ENCODE measurements at places on chromosomes 5 and 9.

DNA sequence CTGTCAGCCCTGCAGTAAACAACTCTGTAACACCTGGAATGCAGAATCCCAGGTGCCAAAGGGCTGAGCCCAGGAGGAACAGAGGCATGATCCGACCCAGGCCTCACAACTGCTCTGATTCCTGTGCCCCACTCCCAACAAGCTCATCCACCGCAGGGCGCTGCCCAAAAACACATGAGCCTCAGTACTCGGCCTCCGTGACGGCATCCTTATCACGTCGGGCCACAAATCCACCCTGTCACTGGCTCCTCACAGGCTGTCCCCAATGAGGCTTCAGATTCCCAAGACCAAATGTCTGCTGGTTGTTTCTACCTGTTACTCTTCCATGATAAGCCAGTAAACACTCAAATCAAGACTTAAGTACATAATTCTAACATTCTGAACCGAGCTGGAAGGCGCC, 15.2 kb downstream of the QSOX2 start:
- DNase-seq, result no peak

DNA sequence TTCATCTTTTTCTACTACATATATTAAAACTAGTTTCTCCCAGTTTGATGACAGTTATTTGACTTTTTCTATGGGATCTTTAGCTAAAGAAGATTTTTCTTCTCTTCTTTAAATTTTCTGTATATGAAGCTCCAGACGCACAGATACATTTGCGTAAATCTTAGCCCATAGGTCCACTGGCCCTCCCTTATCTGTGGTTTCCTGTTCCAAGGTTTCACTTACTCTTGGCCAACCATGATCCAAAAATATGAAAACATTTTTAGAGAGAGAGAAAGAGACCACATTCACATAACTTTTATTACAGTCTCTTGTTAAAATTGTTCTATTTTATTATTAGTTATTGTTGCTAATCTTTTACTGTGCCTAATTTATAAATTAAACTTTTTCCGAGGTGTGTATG, 270.2 kb upstream of the DAPK1 start:
- no peak for DNase-seq

DNA sequence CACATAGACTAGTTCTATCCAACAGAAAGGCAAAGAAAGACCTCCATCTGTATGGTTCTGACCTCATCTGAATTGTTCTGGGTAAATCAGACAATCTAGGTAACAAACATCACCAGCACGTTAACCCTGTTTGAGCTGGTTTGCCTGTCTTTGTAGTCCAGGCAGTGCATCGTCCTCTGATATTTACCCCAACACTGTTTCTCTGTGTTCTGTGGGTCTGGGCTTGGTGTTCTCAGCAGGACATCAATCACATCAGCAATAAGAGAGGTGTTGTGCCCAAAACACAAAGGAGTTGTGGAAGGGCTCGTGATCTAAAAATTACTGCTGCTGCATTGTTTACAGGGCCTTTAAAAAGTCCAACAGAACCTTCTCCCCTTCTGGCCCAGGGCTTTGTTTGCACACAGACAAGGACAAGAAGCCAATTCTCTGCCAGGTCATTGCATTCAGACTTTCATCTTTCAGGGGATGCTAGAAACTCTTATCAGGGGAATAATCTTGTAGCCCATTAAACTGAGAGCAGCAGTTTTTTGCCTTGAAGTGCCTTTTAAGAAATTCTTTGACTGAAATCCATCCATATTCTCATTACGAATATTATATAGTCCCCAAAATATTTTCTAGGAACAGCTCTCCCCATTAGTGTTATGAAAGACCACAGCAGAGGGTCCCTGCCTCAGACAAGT, 30.5 kb upstream of the MAP1B start:
- no peak for DNase-seq

DNA sequence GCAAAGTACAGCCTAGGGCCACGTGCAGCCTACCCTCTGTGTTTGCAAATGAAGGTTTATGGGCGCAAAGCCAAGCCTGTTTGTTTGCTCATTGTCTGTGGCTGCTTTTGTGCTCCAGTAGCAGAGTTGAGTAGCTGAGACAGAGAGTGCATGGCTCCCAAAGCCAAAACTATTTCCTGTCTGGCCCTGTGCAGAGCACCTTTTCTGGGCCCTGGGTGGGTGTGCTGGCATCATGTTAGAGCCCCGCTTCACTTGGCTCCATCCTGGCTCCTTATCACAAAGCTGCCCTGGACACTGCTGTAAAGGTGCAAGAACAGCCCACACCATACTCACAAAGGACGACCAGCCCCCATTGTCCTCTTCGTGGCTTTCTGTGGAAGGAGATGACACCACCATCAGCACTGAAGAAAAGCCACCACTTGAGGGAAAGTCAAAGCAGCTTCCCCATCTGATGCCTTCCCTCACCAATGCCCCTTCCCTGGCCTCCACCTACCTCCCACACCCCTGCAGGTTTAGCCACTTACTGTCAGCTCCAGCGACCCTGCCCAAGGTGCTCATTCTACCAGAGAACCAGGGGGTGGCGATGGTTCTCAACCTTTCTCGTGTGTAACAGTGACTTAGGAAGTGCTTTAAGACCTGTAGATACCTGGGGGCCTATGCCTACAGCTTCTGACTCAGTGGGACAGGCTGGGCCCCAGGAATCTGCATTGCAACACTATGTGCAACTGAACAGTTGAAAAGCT, 23.4 kb downstream of the LCP2 start:
- DNase-seq, result peak; percentile 25

DNA sequence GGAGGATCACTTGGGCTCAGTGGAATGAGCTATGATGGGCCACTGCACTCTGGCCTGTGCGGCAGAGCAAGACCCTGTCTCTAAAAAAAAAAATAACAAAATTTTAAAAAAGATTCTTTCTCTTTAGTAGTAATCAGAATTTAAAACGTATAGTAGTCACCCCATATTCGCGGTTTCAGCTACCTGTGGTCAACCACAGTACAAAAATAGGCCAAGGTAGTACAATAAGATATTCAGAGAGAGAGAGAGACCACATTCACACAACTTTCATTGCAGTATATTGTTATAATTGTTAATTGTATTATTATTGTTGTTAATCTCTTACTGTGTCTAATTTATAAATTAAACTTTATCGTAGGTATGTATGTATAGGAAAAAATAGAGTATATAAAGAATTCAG, 18.7 kb downstream of the INIP start:
- no peak for DNase-seq

GRCh38 chr5:88964831-88965230, 81.8 kb upstream of the MEF2C start:
- peak; percentile 94 for DNase-seq

- no peak for DNase-seq
Observed at GRCh38 chr9:36358486-36358885, 41.6 kb downstream of the RNF38 start.

DNA sequence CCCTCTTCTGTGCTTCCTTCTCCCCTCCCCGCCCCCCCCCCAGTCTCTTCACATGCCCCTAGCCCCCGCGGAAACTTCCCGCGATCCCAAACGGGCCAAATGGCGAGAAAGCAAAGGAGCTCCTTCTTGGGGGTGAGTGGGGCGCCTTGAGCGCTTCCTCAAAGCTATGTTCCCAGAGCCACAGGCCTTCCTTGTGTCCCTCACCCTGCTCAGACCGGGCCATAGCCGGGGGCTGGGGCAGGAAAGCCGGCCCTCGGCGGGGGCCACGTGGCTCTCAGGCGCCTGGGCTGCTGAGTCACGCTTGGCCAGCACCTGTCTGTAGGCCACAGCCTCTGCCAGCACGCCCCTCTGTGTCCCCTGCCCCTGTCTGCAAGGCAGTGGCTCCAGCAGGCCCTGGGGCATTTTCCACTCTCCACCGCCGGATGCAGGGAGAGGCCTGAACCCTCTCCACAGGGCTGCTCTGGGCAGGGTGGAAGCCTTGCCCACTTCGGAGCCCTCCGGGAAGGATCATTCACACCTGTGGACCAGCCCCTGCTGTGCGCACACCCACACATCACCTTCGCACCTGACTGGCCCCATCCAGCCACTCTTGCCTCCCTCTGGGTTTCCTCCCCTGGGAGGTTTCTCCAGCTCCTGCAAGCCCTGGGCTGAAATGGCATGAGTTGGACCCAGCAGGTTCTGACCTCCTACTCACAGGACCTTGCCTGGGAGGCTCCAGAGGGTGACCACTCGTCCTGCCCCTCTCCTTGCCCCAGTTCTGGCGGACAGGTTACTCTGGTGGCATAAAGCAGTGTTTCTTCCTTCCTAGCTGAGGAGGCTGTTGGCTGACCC, 1.2 kb upstream of the SQSTM1 start:
- peak; percentile 64 for DNase-seq

- peak; percentile 34 for DNase-seq
Observed at GRCh38 chr5:147223343-147223742, 11.5 kb upstream of the STK32A start.

DNA sequence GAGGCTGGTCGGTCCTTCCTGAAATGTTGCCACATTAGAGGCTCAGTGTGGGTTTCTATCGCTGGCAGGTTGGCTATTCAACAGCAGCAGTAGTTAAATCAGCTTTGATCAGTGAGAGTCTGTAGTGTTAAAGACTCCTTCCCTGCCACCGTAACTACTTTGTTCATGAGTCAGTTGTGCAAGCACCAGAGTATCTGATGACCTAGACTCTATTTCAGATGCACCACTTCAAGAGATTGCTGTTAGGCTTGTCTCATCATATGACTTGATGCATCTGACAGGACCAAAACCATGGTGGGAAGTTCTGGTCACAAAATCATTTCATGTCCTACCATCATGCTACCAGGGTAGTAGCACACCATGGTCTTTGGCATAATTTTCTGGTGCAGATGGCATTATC, 482.7 kb upstream of the MPDZ start:
- no peak for DNase-seq

- DNase-seq, result peak; percentile 10
Observed at GRCh38 chr9:306907-307306, 92.2 kb downstream of the DOCK8 start.

- no peak for DNase-seq
Observed at GRCh38 chr9:11755951-11756350, 937.2 kb upstream of the TYRP1 start.

GRCh38 chr9:136982232-136983051, at the start of gene LCNL1:
Gene LCNL1, plus strand, starts transcription at chr9:136982993. Its CDS starts 594 bp downstream, at chr9:136983587.
- no peak for DNase-seq

DNA sequence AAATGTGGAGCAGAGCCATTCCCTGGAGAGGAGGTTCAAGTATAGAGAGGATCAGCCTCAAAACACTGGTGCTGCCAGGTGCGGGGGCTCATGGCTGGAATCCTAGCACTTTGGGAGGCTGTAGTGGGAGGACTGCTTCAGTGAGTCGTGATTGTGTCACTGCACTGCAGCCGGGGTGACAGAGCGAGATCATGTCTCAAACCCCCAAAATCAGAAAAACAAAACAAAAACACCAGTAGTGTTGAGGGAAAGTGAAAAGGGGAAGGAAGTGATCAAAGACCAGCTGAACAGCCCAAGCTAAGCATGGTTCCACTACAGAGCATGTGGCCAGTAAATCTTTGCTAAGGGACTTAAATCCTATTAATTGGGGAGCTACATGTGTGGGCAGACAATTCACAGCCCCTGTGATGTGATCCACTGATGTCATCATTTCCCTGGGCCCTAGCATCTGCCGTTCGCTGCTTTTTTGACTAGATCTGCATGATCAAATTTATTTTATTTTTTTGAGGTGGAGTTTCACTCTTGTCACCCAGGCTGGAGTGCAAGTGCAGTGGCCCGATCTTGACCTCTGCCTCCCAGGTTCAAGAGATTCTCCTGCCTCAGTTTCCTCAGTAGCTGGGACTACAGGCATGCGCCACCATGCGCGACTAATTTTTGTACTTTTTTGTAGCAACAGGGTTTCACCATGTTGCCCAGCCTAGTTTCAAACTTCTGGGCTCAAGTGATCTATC, 2.7 kb upstream of the PCBD2 start:
- DNase-seq, result peak; percentile 9

GRCh38 chr5:105687493-105687892, 1983.2 kb downstream of the EFNA5 start:
- DNase-seq, result no peak

GRCh38 chr9:127128341-127129072, 6.1 kb upstream of the ANGPTL2 start:
- peak; percentile 21 for DNase-seq

DNA sequence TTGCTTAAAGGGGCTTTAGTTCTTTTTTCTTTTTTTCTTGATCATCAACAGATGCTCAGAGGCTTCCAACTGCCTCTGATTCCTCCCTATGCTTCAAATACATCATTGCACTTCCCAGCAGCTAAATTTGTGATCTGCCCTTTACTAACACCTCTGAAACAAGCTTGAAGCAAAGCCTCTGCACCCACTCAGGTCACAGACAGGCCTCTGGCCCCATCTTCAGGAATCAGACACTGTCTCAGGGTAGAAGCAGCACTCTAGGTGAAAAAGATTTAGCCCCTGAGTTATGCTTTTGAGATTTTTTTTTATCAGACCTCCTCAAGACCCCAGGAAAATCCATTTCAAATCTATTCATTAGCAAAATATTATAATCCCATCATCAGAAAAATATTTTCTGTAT, 91.5 kb downstream of the MAMDC2 start:
- DNase-seq, result no peak

DNA sequence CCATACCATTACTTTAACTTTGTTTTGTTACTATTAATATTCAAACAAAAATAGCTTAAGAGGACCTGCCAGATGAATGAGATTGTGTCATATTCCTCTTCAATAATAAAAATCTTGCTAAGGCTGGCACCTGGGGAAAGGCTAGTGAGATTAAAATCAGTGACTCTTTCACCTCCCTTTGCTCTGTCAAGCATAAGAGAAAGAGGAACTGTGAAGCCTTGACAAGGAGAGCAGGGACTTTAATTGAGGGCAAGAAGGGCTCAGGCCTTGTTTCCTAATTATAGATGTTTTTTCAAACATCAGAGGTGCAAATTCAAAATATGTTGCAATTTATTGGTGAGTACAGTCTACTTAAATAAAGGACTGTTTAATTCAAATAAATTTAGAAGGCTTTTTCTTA, 91.7 kb downstream of the SPATA31D1 start:
- no peak for DNase-seq

GRCh38 chr5:10860645-10861422, 99.8 kb upstream of the DAP start:
- peak; percentile 72 for DNase-seq

GRCh38 chr5:171589461-171589860, 170.0 kb downstream of the FGF18 start:
- no peak for DNase-seq

DNA sequence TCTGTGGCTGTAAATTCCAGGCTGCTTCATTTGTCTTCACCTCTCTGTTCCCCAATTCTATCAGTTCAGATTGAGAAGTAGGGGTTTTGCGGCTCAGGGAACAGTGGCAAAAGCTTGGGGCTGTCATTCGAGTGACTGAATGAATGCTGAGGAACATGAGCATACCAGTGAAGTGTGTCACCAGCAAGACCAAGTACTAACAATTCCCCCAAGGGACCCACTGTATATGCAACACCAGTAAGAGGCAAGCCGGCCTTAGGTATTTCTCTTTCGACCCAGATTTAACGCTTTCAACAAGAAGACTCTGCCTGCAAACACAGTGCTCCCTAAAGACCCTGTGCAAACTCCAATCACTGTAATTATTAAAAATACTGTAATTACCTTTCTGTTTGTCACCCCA, 25.8 kb downstream of the KLHL3 start:
- DNase-seq, result no peak
